ENCODE measurements at places on chromosomes 2 and 18.

DNA sequence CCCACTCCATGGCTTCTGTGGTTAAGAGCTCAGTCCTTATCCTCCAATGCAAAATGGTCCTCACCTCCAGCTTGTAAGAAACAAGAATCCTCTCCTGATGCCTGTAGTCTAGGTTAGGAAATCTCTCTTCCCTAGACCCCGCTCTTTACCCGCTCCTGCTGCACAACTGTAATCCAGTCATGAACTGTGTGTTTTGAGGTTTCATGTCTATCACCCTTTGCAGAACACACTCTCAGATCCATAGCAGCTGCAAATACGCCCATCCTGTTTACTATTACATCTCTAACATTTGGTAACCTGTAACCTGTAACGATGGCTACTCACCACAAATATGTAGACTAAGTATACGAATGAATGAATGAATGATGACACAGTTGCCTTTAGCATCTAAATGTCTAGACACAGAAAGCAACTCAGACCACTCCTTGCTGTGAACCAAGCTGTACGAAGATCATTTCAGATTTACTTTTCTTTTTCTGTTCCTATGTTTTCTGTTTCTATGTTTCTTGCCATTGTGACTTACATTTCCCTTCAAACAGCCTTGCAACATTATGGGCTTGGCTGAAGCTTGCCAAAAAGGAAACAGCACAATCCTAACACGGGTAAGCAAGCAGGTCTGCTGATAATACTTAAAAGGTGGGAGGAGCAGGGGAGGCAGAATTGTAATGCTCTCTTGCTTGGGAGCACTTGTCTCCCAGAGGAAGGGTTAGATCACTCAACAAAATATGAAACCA is 53.7 kb downstream of the EPHA4 start:
- no peak for DNase-seq

DNA sequence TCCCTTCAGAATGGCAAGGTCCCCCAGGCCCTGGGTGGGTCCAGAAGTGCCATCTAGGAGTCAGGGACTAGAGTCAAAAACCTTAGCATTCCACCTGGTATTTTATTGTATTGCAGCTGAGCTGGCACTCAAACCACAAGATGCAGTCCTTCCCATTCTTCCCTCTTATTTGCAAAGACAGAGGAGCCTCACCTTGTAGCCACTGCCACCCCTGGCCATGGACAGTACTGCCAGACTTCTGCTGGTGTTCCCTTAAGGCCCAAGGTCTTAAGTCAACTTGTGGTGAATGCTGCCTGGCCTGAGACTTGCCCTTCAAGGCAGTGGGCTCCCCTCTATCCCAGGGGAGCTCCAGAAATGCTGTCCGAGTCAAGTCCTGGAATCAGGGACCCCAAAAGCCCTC is 6.9 kb downstream of the UGT1A10 start:
- DNase-seq, result peak; percentile 2

DNA sequence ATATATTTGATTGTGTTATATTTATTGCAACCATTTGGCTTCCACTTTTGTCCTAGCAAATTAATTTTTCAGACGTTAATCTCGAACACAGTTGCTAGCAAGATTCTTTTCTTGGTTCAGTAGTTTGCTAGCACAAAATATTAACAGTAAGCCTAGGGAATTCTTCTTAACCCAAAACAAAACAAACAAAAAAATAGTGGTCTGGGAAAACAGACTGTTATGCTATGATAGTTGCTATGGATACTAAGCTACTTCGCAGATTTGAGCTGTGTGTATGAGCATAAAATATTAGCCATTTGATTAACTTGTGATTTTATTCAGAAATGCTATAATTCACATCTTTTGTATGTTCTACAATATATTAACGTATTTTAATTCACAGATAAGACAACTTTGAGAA is 541.5 kb upstream of the NETO1 start:
- no peak for DNase-seq

DNA sequence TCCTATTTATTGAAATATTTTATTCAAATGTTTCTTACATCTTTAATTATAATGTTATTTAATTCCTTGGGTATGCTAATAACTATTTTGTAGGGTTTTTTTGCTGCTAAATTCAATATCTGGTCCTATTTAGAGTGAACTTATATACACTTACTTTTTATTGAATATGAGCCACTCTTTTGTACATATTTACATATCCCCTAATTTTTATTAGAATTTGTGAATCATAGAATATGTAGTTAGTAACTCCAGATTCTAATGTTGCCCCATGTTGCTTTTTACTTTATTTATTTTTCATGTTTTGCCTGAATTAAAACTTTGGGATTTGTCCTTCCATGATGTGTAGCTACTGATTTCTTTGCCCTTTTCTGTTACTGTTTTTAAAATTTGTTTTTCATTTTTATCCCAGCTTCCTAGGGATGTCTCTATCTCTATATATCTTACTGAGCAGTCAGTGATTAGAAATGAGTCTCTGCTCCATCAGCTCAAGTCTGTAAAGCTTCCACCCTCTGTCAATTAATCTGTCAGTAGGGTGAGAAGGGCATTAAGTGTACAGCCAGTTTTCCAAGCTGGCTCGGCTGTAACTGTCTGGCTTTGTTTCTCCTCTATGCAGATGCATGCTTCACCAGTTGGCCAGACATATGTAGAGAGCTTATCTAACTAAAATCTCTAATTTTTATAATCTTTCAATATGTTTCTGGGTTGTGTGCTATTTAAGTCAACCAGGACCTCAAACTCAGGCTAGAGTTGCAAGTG is 256.9 kb downstream of the CDH19 start:
- no peak for DNase-seq
